ENCODE measurements at places on chromosomes 3 and 15.

- DNase-seq: no peak
Measured at GRCh38 chr3:28901018-28901417, 379.9 kb upstream of the RBMS3 start.

DNA sequence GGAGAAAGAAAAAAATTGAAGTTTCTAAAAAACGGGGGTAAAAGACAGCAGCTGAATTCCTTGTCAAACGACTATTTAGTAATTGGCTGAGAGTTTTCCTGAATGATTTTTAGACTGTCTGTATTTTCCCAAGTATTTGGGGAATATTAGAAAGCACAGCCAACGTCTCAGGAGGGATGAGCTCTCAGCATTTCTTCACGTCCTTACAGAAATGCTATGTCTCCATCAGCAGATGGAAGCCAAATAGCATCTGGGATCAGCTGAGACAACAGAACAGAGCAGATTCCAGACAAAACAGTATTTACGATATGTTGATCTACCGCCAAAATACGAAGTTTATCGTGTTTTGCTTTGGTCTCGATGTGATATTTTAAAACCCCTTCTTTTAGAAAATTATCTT lies 5.3 kb upstream of the TMC3 start:
- no peak for DNase-seq

- DNase-seq: no peak
Measured at GRCh38 chr15:25797936-25798901, 64.9 kb downstream of the ATP10A start.

DNA sequence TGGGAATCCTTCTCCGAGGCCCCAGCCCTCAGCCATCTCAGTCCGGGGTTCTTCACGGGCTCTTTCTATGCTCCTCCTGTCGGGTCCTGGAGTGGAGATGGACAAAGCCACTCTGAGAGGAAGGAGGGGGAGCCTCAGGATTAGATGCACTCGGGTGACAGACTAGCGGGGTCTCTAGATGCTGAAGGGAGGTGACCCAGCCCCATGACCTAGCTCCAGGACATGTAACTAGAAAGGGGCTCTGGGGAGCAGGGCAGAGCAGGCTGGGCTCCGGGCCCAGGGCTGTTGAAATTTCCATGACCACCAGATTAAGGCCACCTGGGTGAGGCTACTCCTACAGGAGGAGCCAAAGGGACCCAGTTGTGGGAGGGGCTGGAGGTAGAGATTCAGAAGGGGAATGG lies 14.8 kb upstream of the SKIC8 start:
- DNase-seq: no peak

GRCh38 chr15:41975669-41976068 lies 3.3 kb upstream of the EHD4 start:
- no peak for DNase-seq

DNA sequence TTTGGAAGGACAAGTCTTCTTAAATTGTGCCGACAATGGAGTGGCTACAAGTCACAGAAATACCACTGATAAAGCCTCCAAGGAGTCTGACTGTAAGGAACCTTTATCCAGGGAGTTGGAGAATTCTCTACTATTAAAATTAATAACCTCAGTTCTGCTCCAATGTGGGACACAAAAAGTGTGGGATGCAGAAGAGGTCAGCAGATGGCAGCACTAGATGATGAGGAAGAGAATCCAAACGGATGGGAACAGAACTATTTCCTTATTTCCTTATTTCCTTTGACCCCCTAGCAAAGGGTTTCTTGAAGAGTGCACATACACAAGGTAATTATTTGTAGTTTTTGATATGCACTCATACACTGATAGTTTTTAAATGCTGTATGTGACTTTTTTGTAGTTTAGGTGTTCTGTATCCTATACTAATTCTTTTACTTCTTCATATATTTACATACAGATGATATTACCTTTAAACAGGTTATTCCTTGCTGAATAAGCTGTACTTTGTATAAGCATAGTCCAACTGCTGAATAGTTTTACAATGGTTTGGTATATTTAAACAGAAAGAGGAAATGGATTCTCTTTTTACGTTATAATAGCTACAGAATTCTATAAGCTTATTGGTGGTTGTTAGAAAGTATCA lies 25.6 kb upstream of the NLGN1 start:
- no peak for DNase-seq

DNA sequence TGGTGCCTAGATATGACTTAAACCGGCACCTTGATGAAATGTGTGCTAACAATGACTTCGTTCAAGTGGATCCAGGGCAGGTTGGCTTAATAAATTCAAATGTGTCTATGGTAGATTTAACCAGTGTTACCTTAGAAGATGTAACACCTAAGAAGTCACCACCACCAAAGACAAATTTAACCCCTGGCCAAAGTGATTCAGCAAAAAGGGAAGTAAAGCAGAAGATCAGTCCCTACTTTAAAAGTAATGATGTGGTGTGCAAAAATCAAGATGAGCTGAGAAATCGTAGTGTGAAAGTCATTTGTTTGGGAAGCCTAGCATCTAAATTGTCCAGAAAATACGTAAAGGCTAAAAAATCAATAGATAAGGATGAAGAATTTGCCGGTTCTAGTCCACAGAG lies 1.1 kb downstream of the FAN1 start:
- no peak for DNase-seq

DNA sequence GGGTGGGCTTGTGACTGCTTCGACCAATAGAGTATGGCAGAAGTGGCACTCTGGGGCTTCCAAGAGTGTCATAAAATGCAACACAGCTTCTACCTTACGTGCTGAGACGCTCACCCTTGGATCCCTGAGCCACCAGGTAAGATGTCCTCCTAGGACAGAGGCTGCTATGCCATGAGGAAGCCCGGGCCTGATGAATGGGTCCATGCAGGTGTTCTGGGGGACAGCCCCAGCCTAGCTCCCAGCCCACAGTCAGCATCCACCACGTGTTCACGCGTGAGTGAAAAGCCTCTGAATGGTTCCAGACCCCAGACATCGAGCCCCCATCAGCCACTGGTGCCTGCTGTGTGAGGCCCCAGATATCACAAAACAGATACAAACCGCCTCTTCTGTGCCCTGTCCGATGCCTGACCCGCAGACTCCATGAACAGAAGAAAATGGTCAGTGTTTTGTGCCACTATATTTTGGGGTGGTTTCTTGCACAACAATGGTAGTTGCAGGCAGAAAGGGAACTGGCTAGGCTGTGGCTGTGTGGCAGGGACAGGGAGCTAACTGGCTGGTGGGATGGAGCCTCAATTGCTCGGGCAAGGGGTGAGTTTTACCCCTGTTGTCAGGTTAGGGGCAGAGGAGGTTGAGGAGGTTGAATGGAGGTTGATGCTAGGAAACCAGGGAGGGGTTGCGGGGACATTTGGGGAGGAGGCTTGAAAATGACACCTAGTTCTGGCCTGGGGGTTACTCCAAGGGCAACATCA lies 92.2 kb downstream of the LINGO1 start:
- no peak for DNase-seq

Measured in CD4-positive, alpha-beta T cell (primary cell).